Right renal pelvis (tissue), 4 donors: ENCODE measurements at places on chromosomes 3 and 15.
A peak's percentile ranks its signal among the peaks of the same experiment; 100 is the strongest.

DNA sequence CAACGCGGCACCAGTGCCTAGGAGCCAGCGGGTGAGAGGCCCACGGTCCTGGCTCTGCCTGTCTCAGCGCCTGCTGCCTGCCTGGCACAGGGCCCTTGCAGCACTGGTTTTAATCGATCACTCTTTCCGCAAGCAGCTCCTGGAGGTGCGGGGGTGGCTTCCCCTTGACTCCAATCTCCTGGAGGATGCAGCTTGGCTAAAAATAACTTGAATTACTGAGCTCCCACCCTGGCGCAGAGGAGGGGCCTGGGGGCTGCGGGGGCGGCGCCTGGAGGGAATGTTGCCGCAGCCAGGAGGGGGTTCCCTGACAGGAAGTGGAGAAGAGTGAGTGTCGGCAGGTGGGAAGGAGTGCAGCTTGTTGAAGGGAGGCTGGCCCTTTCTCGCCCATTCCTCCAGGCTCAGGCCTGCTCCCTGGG lies 9.9 kb upstream of the RPL29 start:
- peak; percentile 66 for DNase-seq

DNA sequence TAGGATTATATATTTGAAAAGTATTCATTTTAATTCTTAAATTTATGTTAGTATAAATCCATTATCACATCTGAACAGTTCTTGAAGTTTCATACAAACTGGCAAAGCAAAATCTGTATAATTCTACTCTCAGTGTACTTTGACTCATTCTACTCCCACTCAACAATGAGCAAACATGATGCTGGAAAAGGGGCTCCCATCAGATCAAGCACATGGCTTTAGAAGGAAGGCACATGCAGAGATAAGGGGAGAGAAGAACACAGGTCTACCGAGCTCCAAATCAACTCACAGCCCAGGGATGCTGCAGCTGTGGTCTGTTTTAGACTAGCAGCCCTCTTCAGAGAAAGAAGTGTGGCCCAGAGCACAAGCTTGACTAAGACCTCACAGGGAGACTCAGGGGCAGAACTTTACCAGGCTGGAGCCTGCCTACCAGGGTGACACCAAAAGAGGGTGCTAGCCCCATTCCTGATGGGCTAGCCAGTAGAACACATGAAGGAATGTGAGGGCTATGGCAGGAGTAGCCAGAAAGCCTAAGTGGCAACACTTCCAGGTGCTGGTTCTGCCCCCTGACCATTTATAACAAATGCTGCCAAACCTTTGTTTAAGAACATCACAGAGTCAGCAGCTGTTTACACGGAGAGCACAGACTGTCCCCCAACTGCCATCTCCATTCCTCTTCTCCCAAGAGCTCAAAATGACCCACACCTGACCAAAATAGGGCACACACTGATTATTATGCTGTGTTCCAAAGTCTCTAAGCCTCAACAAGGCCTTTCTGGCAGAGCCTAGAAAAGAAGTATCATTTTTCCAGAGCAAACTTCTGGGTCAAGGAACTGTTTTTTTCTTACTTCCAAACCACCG lies 19.5 kb downstream of the SEC22C start:
- DNase-seq: no peak

- no peak for DNase-seq
Measured at GRCh38 chr3:65342084-65342683, 654.4 kb upstream of the ADAMTS9 start.

- DNase-seq: no peak
Measured at GRCh38 chr15:37900326-37901221, 33.9 kb upstream of the TMCO5A start.

GRCh38 chr3:100158918-100159330 lies 44.6 kb upstream of the FILIP1L start:
- no peak for DNase-seq
